ENCODE measurements at places on chromosomes 5 and 9. TPM values are rescaled to one million over a fixed set of nuclear protein-coding genes. Genes with fewer than 3 reads are reported as not detected.

- DNase-seq, result no peak
These were observed 105.0 kb upstream of the PPP1R26 start for GRCh38 chr9:135374591-135374990.

ZFP37 gene
- polyA plus RNA-seq, result 0.07 TPM

ZFP2 gene
- not detected for polyA plus RNA-seq

AK8 gene
- not detected for polyA plus RNA-seq

- DNase-seq, result no peak
These were observed 277.6 kb downstream of the SEMA5A start for GRCh38 chr5:9268226-9268625.

DRD1 gene
- not detected for polyA plus RNA-seq

DNA sequence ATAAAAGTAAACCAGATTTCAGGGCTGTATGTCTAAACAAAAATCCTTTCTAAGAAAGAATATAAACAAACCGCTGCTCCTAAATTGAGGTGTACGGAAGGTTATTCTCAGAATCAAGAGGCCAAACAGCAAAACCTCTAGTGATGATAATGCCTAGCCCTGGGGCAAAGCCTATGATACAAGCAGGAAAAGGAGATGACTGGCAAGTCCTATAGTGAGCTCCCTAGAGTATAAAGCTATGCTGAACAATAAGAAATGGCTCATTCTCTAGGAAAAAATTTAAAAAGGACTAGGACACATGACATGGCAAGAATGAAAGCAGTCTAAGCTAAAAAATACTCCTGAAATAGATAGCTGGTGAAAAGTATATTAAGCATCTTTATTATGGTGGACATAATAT lies 187.1 kb downstream of the BNC2 start:
- no peak for DNase-seq
